ENCODE measurements at places on chromosomes 16 and 17.

DNA sequence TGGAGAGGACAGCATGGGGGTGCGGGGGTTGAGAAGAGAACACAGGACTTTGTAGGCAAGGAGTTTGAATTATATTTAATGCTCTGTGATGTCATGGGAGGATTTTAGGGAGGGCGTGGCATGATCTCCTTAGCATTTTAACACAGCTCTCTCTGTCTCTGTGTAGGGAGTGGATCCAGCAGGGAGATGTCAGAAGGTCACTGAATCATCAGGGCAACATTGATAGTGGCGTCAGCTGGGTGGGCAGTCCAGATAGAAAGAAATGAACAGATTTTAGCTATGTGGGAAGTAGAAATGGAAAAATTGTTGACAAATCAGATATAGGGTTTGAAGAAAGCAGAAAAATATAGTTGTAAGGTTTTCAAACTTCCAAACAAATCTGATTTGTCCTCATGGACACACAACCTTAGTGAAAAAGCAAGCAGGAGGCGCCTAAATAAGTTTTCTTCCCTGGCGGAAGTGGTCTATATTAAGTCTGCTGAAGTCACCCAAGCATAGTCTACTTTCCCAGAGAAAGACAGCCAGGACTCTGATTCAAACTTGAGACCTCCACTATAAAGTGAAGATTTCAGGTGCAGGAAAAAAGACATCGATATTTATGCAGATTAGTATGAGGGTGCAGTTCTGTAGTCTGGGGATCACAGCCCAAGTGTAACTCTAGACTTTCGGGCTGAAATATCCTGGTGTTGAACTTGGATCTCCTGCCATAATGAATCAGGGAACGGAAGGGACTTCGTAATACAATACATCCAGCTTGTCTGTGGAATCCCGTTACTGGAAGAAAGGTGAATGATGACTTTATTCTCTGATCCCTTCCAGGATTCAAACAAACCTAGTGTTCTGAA lies 10.1 kb upstream of the PCTP start:
- DNase-seq: no peak

DNA sequence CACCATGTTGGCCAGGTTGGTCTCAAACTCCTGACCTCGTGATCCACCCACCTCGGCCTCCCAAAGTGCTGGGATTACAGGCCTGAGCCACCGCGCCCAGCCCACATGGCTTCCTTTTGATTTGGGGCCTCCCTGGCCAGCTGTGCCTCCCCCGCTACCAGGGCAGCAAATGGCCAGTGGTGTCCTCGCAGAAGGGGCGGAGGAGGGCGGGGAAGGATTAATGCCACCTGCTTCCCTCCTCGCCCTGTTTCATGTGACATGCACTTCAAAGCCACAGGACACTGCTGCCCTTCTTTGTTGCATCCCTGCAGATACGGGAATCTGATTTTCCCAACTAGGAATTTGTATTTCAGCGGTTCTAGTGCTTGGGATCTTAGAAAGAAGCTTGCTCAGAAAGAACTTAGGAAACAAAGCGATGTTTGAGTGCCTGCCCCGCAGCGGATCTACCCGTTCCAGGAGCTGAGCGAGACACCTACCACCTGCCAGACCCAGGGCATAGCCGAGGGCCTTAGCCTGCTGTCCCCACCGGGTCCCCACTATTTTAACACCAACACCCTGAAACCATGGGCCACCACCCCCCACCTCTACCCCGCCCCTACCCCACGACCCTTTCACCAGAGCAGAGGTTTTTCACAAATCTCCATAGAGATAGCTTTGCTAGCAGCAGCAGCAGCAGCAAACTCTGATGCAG lies 37.7 kb upstream of the CCDC182 start:
- no peak for DNase-seq

DNA sequence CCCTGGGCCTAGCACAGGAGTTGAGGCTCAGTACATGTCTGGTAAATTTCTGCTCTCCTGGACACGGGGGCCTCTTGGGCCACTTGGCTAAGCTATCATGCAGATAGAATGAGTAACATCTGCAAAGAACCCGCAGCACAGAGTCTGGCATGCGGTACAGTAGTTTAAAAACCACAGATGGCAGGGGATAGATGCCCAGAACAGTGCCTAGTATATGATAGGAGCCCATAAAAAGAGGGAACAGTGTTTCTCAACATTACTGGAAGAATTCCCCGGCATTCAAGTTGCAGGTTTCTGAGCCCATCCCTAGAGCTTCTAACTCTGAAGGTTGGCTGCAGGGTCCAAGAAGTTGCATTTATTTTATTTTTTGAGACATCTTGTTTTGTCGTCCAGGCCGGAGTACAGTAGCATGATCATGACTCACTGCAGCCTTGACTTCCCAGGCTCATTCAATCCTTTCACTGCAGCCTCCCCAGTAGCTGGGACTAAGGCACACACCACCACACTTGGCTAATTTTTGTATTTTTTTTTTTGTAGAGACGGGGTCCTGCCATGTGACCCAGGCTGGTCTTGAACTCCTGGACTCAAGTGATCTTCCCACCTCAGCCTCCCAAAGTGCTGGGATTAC lies 5.8 kb downstream of the CDIPT start:
- DNase-seq: no peak

- no peak for DNase-seq
Observed at GRCh38 chr16:47506800-47507199, 45.7 kb downstream of the PHKB start.

GRCh38 chr16:8087597-8088289 lies 502.6 kb downstream of the TMEM114 start:
- no peak for DNase-seq

DNA sequence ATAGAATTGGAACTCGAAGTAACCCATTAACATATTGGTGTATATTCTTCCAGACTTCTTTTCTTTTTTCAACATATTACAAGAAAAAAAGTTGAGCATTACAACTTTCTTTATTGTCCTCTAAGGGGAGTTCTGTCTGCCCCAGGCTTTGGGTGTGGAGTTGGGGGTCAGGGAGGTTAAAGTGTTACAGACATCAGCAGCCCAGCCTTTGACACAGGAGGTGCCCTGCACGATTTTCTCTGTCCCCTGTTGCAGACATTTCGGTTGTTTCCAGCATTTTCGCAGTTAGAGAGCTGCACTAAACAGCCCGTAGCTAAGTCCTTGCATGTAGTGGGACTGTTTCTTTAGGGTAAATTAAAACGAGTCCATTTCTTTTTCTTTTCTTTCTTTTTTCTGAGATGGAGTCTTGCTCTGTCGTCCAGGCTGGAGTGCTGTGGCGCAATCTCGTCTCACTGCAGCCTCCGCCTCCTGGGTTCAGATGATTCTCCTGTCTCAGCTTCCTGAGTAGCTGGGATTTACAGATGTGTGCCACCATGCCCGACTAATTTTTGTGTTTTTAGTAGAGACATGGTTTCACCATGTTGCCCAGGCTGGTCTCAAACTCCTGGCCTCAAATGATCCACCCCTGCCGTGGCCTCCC lies 13.4 kb upstream of the ADCY7 start:
- DNase-seq: no peak

DNA sequence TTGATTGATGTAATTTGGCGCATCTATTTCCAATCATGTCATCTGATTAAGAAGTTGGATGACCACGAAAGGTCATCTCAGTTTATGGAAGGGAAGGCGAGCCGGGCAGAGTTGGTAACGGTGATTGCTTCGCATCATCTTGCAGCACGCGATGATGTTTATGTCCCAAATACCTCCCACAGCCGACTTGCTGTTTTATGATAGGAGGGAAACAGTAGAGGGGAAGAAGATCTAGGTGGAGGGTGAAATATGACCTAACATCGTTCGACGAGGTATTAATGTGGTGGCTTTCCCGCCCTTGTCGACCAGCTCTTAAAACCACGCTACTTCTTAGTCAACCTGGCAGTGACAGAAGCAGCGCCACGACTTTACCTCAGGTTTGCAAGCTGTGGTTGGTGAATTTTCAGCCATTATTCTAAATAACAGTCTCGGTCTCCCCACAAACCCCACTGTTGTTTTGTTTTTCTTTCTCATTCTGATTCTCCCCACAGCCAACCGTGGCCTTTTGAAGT lies 805 bp upstream of the TANC2 start:
- DNase-seq: no peak

DNA sequence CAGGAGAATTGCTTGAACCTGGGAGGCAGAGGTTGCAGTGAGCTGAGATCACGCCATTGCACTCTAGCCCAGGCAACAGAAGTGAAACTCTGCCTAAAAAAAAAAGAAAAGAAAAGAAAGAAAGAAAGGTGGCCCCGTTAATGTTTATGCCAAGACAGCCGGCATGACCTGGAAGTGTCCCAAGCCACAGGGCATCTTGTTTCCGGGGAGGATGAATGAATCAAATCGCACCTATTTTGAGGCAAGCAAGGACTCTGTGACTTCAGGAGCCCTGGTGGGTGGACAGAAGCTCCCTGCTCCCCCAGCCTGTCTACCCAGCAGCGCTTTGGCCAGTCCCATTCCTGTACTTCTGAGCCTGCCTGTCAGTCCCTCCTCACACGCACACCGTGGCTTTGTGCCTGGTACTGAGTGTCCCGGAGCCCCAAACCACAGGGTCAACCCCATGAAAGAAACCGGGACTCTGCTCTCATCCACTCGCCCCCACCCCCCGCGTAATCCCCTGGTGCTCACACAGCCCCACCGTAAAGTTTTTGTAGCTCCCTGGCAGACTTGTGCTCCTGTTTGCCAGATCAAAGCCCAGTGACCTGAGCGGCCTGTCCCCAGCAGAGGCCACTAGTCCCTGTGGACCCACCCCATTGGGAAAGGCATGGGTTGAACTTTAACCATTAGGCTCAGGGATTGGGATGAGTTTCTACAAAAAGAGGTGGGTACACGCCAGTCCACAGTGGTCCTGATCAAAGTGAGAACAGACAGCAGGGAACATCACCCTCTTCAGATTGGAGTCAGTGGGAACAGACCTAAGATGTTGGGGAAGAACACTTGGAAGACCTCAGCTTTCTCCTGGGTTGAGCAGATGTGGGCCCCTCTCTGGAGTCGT lies 19.3 kb downstream of the CD2BP2 start:
- no peak for DNase-seq
